Choroid plexus epithelial cell (primary cell): ENCODE measurements at places on chromosomes 4 and X.

- DNase-seq, result no peak
These were observed 89.2 kb downstream of the DCTD start for GRCh38 chr4:182827954-182828353.

DNA sequence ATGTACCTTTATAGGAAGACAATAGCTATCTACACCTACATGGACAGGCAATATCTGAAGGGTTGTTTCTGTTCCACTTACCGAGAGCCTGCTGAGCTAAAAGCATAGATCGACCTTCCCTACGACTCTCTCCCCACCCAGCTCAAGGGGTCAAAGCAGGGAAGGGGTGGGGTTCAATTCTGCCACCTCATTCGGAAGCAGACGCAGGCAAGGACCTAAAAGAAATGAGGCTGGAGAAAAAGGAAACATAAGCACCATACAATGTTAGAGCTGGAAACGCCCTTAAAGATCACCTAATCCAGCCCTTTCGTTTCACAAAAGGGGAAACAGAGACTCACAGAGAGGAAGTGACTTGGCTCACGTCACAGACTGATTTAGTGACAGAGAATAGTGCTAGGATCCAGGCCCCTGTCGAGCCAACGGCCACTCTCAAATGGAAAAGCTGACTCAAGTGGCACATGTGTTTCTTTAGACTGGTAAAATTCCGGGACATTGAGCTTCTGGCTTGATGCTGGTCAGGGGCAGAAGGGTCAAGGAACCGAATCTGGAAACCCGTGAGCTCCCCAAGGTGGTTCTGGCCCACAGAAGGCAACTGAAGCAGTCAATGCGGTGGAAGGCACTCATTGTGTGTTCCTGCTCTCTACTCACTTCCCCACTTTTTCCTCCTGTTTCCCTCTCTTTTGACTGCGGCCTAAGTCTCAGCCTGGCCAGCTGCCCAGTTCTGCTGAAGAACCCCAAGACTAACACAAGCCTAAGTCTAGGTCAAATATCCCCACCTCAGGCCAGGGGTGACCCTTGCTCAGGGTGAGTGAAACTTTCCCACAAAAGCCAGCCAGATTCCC lies 7.5 kb downstream of the SEPTIN6 start:
- DNase-seq, result no peak

DNA sequence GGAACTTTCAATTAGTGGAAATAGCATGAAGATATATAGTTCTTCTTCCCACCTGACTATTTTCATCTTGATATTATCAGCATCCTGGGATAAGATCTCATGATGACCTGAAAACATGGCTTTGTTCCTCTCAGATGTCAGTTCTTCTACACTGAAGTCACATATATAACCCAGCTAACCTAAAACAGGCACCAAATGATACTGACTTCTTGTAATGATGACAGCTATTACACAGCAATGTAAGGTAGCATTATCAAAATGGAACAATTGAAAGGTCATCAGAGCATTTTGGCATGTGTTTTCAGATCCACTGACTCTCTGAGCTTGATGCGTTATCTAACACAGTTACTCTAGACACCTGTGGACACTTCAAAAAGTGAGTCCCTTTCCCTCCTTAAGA lies 469.9 kb downstream of the INPP4B start:
- DNase-seq, result no peak

GRCh38 chr4:38610521-38610920 lies 53.5 kb upstream of the KLF3 start:
- no peak for DNase-seq

GRCh38 chrX:74451450-74452198 lies 30.3 kb downstream of the SLC16A2 start:
- DNase-seq, result no peak

- DNase-seq, result no peak
These were observed 43.4 kb upstream of the TAF9B start for GRCh38 chrX:78182881-78183280.

- no peak for DNase-seq
These were observed 236.9 kb upstream of the EMCN start for GRCh38 chr4:100754751-100755150.

DNA sequence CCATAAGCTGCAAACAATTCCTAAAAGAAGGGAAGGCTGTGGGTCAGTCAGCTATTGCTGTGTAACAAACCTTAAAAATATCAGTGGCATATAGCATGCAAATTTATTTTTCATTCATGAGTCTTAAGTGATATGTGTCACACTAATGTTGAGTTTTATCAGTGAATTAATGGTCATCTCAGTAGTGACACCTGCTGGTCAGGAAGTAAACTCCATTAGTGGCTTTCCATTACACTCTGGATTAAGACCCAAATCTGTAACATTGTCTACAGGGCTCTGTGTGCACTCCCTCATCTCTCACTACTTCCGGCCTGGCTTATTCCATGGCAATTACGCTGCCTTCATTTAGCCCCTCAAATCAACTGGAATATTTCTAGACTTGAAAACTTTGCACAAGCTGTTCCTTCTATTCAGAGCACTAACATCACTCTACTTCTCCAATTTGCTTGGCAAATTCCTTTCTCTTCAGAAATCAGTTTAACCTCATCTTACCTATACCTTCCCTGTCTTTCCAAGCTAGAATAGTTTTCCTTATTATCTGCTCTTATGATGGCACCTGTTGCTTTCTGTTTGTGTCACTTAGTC lies 217.3 kb upstream of the TAPT1 start:
- peak; percentile 76 for DNase-seq

DNA sequence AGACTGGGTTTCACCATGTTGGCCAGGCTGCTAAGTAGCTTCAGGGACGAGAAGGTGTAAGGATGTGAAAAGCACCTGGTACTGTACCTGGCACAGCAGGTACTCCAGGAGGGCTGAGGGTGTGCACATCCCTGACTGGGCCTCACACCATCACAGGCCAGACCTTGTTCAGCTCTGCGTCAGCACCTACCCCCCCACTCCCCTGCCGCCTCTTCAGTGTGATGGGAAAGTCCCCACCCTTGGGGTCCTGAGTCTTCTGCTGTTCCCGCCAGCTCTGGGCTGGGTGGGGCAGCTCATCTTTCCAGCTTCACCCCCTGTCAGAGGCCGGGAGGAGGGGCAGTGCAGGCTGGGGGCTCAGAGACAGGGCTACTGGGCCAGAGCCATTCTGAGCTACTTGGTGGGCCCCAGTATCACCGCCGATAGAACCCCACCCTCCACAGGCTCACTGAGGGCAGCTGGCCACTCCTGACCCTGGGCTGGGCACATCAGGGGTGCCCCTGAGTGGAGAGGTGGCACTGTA lies 6.7 kb upstream of the SH3BP2 start:
- no peak for DNase-seq

GRCh38 chr4:113159942-113160545 lies 110.6 kb downstream of the ANK2 start:
- no peak for DNase-seq

- DNase-seq, result no peak
These were observed 21.2 kb downstream of the FGFBP1 start for GRCh38 chr4:15917297-15917696.

- no peak for DNase-seq
These were observed 33.5 kb upstream of the CYP2U1 start for GRCh38 chr4:107897823-107898222.

DNA sequence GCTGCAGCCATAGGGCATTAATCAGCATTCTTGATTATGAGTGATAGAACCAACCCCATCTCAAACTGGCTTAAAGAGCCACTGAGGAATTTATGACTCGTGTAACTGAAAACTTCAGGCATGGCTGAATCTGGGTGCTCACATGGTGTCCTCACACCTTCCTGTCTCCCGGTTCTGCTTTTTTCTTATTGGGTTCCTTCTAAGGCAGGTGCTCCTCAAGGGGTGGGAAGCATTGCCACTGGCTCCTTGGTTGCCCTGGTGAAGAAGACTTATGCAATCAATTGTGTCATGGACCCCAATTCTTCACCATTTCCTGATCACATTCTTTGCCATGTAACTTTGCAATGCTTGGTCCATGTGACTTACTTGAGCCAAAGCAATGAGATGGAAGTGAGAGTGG lies 4.3 kb upstream of the ZCCHC4 start:
- no peak for DNase-seq

DNA sequence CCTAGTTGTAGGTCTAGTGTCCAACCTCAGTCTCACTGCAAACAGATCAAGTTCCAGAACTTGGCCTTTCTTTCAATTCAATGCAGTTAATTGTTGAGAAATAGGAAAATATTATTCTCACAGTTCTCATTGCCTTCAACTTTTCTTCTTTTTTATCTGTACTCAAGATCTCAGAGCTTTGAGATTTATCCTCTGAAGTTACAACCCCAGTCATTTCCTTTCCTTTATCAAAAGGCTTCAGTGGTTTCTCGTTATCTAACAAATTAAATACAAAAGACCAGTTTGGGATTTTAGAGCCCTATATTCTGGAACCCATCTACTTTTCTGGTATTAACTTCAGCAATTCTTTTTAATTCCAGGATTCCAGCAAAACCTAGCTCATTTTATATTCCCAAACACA lies 130.2 kb downstream of the TMA16 start:
- DNase-seq, result no peak

DNA sequence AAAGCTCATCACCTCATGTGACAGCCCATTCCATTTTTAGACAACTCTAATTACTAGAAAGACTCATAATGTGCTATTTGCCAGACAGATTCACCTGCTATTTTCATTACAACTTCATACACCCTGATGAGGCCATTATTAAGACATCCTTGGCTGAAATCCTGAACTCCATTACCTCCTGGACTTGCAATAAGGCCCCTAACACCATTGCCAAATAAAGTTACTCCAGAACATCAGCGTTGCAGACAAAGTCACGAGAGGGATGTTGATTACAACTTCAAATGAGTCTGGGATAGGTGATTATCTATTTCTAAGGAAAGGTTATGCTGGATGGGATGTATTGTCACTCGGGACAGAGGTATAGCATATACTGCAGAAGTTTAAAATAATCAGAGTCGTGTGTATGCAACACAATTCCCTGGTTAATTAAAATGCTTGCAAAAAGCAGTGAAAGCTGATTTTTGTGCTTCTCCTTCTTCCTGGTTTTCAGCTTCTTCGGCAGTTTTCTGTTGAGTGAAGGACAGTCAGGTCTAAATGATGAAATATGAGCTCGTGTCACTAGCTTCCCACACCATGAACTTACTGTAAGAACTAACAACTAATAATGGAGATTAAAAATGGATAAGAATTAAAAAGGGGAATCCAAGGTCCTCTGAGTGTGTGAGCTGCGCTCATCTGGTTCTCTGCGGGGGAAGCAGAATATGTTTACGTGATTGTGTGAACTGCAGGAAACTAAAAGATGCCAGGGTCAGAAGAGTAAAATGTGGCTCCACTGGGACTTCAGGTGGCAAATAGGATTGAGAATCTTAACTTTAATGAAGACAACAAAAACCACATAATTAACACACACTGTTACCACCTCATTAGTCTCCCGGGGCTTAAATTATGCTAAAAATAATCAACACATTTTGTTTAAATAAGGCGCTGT lies 17.6 kb upstream of the SOD3 start:
- peak; percentile 49 for DNase-seq

DNA sequence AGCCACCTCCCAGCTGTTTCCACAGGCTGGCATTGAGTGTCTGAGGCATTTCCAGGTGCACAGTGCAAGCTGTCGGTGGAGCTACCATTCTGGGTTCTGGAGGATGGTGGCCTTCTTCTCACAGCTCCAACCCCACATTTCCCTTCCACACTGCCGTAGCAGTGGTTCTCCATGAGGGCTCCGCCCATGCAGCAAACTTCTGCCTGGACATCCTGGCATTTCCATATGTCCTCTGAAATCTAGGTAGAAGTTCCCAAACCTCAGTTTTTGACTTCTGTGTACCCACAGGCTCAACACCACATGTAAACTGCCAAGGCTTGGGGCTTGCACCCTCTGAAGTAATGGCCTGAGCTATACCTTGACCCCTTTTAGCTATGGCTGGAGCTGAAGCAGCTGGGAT lies 10.3 kb upstream of the FRMPD4 start:
- DNase-seq, result no peak

DNA sequence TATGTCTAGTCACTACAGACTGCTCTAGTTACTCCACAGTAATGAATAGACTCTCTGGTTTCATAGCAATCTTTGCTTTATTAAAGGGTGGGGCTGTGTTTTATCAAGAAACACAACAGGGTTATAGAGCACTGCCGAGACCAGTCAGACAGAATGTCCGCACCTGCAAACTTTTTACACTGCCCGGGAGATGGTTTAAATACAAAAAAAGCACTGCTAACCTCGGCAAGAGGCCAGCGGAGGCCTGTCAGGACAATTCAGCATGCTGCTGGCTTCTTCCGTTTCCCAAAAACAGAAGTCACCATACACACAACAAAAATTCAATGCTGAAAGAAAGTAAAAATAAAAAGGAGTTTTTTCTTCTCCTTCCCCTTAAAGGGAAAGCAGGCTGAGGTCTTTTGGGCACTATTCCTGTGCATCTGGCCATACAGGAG lies 67.4 kb downstream of the IRF2 start:
- DNase-seq, result no peak

DNA sequence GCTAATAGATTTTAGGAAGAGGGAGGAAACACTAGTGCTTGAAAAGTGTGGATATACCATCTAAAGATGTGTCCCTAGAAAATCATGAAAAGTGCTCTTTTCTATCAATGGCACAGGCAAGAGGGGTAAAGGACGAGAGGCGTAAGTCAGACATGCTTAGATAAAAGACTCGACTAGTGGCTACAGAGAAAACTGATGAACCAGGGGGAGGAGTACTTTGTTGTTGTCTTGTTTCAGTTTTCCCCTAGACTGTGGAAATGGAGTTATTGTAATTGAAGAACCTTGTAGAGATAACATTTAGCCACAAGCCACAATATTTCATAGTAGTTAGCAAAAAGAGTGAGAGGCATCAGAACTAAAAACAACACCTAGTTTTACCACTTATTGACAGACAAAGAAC lies 21.4 kb downstream of the GALNTL6 start:
- peak; percentile 6 for DNase-seq

GRCh38 chr4:43512253-43512652 lies 619.7 kb downstream of the GRXCR1 start:
- DNase-seq, result no peak

GRCh38 chr4:84879651-84880200 lies 86.8 kb downstream of the WDFY3 start:
- peak; percentile 58 for DNase-seq

GRCh38 chr4:136156947-136157346 lies 1375.3 kb downstream of the PCDH18 start:
- no peak for DNase-seq

GRCh38 chr4:2793586-2794485 lies 951 bp downstream of the SH3BP2 start:
- DNase-seq, result peak; percentile 57

- DNase-seq, result no peak
These were observed 194.4 kb upstream of the LDB2 start for GRCh38 chr4:17092736-17093437.

DNA sequence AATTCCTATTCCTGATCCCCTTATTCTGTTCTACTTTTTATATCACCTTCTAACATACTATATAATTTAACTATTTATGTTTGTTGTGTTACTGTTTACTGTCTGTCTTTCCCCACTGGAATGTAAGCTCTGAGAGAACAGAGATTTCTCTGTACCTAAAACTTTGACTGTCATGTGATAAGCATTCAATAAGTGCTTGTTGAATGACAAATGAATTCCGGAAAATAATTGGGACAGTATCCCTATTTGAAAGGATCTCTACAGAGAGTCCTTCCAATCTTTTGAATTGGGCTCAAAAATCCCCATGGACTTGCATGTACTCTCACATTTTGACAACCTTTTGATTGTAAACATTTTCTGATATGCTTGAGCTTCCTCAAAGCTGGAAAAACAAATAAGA lies 1.6 kb upstream of the MMGT1 start:
- no peak for DNase-seq

- DNase-seq, result peak; percentile 78
These were observed 27.1 kb upstream of the SLC9B1 start for GRCh38 chr4:103046416-103047290.
